Pancreas (tissue), 10 donors: ENCODE measurements at places on chromosomes 12 and 14. TPM values are rescaled to one million over a fixed set of nuclear protein-coding genes. Genes with fewer than 3 reads are reported as not detected.

The CRACR2A gene
- total RNA-seq: 6.5 TPM

The SLC7A8 gene
- 33.5 TPM for total RNA-seq

The SLC15A5 gene
- not detected for total RNA-seq

The TMEM179 gene
- 1.1 TPM for total RNA-seq

The PSMD9 gene
- total RNA-seq: 25.8 TPM

The MORN3 gene
- 0.59 TPM for total RNA-seq

The CPNE6 gene
- total RNA-seq: not detected

The HNF1A gene
- 8.2 TPM for total RNA-seq

The SLC16A7 gene
- 32.8 TPM for total RNA-seq

The NXPH4 gene
- total RNA-seq: 0.37 TPM

The TAS2R8 gene
- total RNA-seq: not detected

The SALL2 gene
- 1.9 TPM for total RNA-seq

The KLHDC2 gene
- 47.1 TPM for total RNA-seq

The CNTN1 gene
- total RNA-seq: 1.4 TPM

DNA sequence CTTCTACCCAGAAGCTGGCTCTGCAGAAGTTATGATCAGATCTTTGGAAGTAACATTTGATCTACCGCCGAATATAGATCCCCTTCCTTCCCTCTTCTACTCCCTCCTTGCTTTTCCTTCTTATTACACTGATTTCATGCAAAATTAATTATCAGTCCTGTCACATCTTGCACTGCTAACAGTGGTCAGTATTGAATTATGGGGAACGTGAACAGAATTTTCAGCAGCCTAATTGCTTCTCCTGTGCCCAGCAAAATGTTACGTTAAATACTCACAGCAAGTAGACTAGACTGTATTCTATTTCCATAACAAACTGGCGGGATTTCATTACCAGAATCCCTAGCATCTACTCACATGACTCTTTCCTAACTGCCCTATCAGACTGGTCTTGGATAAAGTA, 596.9 kb downstream of the DIO2 start:
- no peak for DNase-seq

DNA sequence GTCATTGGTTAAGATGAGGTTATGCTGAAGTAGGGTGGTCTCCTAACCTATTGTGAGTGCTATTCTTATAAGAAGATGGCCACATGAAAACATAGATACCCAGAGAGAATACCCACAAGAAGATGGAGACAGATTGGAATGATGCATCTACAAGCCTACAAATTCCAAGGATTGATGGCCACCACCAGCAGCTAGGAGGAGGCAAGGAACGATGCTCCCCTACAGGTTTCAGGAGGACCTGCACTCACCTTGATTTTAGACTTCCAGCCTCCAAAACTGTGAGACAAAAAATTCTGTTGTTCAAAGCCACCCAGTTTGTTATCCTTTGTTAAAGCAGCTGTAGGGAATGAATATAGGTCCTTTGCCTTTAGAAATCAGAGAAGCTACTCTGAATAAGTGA, 227.4 kb downstream of the NEDD1 start:
- no peak for DNase-seq

- no peak for DNase-seq
These were observed 15.3 kb downstream of the PPP1R13B start for GRCh38 chr14:103832046-103832445.

DNA sequence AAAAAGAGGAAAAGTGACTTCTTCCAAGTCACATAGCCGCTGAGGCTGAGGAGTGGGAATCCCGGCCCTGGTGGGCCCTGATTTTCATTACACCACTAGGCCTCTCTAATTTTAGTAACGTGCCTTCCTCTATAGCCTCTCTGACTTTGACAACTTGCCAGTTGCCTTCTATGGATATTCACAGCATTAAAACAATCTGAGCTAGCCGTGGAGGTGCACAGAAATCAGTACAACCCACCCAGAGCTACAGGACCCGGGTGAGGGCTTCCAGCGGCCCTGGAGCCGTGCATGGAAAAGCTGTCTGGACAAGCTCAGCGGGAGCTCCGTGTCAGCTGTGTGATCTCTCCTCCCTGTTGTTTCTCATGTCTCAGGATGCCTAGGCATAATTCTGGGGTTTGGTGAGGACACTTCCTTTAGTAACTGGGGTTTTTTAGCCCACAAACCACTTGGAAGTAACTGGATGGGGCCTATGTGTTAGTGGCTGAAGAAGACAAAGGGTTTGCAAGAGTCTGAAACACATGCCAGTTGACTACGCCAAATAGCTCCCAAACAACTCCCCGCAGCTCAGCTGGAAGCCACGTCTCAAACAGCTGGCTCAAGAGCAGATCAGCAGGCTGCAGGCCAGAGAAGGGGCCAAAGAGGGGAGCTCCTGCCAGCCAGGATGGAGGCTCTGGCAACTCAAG, 53.0 kb downstream of the SSH1 start:
- peak; percentile 37 for DNase-seq

DNA sequence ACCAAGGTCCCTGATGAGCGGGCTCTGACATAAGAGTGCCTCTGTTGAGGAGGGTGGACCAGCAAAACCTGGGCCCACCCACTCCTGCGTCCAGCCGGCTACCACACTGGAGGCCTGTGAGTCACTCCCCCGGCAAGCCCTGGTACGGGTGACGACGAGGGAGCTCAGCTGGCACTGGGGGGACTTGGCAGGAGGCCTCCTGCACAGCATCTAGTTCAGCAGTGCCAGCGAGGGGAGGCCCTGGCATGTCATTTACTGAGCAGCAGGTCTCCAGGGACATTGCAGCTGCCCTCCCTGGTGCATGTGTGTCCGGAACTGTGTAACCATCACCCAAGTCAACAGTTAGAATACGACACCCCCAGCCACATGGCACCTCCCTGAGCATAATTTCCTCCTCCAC, 24.4 kb downstream of the CD9 start:
- DNase-seq: peak; percentile 65

- no peak for DNase-seq
These were observed 59.5 kb downstream of the CKB start for GRCh38 chr14:103463149-103463548.

GRCh38 chr12:8455727-8456360, at the start of gene CLEC6A:
TSS of gene CLEC6A (plus strand) at chr12:8455962. CDS start at chr12:8456112, 150 bp downstream.
- DNase-seq: no peak

DNA sequence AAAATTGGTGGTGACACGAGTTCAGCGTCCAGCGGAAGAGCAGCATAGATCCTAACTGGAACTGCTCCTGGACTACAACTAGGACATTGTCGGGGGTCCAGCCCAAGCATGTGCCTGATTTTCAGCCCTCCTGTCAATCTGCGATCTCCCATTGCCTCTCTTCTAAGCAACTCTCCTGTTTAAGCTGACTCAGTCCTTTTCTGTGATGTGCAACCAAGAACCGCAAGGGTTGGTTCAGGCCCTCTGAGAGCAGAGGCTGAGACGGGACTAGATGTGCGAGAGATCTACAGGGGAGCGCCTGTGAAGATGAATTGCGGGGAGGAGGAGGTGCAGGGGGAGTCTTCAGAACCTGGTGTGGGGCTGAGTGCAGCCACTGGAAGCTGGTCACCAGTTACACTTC, 3.7 kb upstream of the PAPLN start:
- DNase-seq: no peak

- no peak for DNase-seq
These were observed 21.9 kb upstream of the EEA1 start for GRCh38 chr12:92951006-92951405.

GRCh38 chr12:12741660-12742059, 24.5 kb downstream of the CDKN1B start:
- DNase-seq: no peak

DNA sequence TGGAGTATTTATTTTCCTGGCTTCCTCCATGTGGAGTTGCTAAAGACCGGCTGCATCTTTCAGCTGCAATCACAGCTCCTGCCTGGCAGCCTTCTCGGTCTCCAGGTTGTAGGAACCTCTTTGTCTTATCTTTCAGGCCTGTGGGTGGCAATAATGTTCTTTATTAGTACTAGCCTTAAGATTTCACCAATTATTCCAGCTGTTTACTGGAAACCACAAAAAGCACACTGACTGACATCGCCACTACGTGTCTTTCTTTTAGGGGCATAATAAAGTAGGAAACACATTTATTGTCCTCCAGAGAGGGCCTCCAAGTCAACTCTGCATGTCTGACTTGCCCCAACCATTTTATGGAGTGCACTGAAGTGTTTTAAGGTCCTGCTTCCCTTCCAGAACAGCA, 1116.5 kb upstream of the TMEM132C start:
- no peak for DNase-seq

DNA sequence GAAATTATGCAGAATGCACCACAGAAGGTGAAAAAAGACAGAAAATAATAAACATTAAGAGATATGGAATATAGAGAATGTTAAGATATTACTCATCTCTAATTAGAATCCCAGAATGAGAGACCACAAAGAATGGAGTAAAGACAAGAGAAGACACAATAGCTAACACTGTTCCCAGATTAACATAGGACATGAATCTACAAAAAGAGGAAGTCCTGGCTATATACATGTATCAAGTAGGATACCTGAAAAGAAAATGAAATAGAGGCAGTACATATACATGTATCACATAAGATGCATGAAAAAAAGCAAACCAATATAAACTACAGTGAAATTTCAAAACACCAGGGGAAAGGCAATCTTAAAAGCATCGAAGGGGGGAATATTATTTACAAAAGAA, 5.6 kb upstream of the EPS8 start:
- DNase-seq: no peak

GRCh38 chr14:33737446-33737845, 213.4 kb downstream of the EGLN3 start:
- no peak for DNase-seq

DNA sequence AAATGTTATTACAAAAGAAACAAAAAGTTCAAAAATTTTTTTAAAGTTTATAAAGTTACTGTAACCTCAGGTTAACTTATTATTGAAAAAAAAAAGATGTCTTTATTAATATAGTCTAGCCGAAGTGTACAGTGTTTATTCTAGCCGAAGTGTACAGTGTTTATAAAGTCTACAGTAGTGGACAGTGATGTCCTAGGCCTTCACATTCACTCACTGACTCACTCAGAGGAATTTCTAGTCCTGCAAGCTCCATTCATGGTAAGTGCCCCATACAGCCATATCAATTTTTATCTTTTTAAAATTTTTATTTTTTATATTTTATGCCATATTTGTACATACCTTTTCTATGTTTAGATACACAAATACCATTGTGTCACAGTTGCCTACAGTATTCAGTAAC, 10.4 kb downstream of the ATG2B start:
- no peak for DNase-seq

DNA sequence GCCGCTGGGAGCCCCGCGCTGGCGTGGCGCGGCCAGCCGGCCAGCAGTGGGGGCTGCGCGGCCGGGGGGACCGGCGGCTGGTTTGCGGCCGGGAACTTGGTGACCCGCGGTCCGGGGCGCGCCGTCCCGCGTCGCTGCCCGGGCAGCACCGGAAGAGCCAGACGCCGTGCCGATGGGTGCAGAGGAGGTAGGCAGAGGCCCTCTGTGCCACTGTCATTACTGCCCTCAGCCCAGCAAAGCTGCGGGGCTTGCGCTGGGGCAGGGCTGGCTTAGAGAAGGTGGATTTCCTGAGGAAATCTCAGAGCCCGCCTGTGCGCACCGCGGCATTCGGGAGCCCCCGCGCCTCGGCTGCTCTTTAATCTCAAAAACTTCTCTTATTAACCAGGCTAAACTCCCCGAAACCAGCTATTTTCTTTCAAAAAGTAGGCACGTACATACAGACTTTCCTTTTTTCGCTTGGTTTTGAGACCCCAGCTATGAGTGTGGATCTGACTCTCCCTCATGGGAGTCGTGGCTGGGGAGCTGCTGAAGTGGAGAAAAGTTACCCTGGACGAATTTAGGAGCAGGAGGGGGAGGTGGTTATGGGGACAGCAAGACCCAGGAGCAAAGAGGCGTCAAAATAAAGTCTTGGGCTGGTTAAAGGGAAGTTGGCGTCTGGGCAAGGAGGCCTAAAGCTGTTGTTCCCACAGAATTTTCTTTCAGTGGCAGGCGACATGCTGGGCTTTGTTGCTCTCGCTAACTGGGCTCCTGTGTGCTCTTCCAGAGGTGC, 802 bp downstream of the SUSD6 start:
- peak; percentile 72 for DNase-seq

DNA sequence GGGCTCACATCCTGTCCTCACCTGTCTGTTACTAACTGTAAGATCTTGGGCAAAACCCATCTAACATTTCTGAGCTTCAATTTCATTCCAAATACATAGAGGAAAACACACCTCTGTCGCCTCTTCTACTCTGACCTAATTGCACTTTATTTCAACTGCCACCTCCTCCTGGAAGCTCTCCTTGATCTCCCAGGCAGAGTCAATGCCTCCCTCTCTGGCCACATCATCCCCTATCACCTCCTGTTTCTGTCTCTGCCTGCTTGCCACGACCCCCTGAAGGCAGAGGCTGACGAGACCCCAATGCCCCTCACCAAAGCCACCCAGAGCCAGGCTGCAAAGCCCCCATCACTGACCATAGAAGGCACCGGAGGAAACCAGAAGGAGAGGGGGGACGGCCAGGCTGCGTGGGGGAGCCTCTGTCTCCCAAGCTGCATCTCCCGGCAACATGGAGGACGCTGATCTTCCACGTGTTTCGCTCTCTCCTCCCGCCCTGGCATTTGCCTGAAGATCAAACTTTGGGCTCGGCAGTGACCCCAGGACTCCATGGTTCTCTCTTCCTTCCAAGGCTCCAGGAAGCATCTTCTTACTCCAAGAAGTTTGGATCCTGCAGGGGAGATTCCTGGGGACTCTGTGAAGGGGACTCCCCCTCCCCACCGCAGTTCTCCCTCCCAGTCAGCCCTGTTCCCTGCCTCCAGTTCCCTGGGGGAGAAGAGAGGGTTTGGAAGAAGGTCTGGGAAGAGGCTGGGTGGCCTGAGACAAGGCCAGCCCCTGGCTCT, 50.1 kb upstream of the BCL11B start:
- DNase-seq: no peak

GRCh38 chr12:105273601-105274000, 37.6 kb upstream of the APPL2 start:
- no peak for DNase-seq

GRCh38 chr12:99287136-99287535, 360.4 kb upstream of the GARIN6 start:
- no peak for DNase-seq

DNA sequence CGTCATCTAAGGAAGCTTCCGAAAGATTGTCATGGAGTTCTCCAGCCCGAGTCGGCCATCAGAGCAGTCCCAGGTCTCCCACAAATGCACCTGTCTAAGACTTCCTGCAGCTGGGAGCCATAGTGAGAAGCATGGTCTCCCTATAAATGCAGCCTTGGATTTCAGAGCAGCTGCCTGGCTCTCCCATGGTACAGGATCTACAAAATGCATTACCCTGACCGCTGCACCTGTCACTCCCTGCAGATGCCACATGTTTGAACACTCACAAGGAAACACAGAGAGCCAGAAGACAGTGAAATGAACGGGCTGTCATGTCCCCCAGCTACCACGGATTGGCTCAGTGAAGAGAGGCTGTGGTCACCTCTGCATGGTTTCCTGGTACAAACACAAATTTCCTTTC, 702.7 kb downstream of the MED13L start:
- no peak for DNase-seq

- DNase-seq: no peak
These were observed 319.8 kb downstream of the CEP128 start for GRCh38 chr14:80621701-80622100.

- no peak for DNase-seq
These were observed 26.2 kb upstream of the ETNK1 start for GRCh38 chr12:22598763-22599161.

- DNase-seq: no peak
These were observed 1.7 kb downstream of the STAT6 start for GRCh38 chr12:57109207-57110103.
